ENCODE measurements at places on chromosomes 5 and 9.

DNA sequence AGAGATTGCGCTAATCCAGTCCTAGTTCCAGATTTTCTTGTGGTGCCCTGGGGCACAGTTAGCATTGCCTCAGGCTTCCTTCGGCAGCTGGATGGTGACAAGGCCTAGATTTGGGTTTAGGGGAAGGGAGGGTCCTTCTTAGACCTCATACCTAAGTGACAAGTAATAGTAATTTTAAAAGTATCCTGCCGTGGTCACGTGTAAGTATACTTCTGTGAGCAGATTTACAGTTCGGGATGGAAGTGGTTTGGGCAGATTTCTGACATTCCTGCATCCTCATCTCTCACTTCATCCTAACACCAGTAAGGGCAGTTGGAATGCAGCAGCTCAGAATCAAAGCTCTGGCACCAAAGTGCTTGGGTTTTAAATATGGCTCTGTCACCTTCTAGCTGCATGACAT, 71.6 kb downstream of the LRRC70 start:
- DNase-seq = no peak

DNA sequence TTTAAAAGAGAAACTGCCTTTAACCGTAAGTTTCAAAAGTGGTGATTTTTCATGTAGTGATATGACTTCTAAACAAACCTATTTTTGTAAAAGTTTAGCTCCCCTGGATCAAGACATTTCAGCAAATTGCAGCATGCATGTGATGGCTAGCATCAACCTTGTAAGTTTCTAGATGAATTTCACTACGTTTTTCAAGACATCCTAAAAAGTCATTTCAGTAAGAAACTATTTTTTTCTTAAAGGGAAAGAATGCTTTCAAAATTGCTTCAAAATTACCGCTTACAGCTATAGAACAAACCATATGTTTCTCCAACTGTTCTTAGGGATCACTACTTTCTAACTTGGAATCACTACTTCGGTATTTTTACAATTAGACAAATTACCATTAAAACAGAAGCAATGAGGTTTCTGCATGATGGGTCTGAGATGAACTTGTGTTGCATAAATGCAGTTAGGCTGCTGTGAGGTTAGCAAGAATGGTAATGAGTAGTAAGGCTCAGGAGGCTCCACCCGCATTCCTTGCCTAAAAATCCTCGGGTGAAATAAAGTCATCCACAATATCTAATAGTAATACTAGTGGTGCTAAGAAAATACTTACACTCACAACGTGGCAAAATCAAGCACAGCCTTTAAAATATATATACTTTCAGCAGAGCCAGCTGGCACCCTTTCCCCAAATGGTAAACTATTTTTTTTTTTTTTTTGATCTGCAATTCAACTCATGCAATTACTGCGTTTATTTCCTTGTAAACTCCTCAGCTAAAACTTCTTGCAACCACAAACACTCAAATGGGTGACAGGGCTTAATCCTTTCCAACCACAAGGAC, 53.8 kb downstream of the CDC14B start:
- DNase-seq = no peak

GRCh38 chr9:14222149-14222835, 91.6 kb downstream of the NFIB start:
- no peak for DNase-seq

GRCh38 chr9:26157411-26157810, 479.2 kb upstream of the TUSC1 start:
- DNase-seq = no peak

Measured in AG04450 (cell line).